ENCODE measurements at places on chromosomes 11 and 22.

DNA sequence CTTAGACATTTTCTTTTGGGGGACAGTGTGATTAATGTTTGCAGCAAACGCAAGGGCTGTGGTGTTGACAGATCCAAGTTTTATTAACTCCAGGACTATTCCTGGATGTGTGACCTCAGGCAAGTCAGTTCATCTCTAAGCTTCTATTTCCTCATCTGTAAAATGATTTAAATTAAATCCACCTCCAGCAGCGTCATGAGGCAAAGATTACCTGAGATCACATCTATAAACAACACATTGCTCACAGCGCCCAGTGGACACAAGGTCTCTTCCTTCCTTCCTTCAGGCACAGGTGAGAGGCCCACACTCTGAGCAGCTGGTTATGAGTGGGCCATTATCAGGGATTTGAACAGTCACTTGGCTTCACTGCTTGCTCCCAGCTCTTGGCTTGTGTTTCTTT, 111.2 kb upstream of the RASSF10 start:
- DNase-seq: no peak

DNA sequence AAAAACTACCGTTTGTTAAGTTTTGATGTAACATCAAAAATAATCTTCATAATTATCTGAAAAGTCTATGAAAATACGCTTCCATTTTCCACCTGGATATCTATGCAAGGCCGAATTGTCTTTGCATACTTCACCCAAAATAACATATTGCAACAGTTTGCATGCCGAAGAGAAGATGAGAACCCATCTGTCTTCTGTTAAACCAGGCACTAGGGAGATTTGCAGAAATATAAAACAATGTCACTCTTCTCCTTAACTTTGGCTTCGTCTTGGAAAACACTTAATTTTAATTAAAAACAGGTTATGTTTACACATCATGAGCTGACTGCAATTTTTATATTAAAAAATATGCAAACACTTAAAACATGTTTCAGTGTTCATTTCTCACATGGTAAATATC, 1325.8 kb downstream of the TBC1D22A start:
- no peak for DNase-seq

DNA sequence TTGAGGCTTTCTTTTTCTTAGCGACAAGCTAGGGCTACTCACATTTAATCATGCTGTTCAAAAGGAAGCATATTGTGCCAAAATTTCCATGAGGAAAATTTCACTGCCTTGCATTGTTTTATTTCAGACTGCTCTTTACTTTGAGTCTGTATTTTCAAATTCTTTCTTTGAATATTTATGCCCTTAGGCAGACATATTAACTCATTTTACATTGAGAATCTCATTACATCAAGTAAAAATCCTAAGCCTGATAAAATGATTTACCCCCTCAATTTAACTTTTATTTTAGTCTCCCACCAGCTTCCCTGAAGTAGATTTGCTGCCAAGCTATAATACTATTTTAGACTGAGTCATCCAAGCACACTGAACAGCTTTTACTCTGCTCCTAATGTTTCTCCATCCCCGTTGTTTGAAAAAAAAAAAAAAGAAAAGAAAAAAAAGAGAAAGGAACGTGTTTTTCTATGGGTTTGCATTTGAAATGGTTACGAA, 189.3 kb upstream of the MTMR2 start:
- no peak for DNase-seq

GRCh38 chr11:84763931-84764330, 863.2 kb downstream of the DLG2 start:
- DNase-seq: no peak

- no peak for DNase-seq
Observed at GRCh38 chr22:46579751-46580449, 40.3 kb upstream of the GRAMD4 start.

DNA sequence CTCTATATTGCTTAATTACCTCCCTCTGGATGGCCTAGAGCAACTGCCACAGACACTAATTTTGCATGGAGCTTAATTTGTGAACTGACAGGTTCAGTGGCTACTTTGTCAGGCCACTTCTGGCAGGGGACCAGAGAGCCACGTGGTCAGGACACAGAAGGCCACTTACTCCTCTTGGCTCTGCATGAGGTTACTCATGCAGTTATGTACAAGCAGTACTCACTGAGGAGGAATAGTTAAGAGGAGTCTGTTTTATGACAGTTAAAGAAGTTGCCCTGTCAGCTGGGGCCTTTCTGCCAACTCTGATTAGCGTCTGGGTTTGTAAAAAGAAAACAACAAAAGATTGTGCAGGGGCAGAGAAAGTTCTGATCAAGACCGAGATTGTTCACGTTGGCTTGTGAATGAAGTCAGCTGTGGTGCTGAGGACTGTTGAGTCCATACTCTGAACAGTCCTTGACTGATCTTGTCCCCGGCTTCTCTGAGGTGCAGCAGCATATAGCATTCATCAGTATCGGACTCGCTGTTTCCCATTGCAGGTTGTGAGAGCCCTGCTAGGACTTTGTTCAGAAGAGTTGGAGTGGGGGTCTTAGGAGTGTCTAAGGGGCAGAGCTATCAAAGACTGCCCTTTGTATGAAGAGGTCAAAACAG, 41.4 kb downstream of the PPFIBP2 start:
- peak; percentile 54 for DNase-seq

GRCh38 chr22:19755145-19755710, 5.3 kb upstream of the TBX1 start:
- DNase-seq: no peak

GRCh38 chr11:85844439-85845123, 10.6 kb upstream of the CCDC83 start:
- no peak for DNase-seq

DNA sequence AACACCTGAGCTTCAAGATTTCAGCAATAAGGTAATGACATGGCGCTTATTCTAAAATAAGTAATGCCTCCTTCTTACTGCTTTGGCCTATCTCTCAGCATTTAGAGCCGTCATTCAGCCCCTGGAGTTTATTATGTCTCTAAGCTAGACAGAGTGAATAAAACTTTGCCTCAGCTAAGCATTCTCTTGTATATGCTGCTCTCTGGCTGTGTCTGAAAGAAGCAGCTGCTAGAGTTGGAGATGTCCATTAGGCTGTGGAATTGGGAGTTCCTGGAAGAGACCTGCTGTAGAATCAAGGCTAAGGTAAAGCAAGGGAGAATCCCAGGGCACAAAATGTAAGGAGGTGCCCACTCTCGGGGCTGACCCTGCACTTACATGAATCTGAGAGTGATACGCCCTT, 35.5 kb upstream of the TTC12 start:
- peak; percentile 18 for DNase-seq

GRCh38 chr11:117430293-117430955, 102.8 kb downstream of the CEP164 start:
- no peak for DNase-seq

DNA sequence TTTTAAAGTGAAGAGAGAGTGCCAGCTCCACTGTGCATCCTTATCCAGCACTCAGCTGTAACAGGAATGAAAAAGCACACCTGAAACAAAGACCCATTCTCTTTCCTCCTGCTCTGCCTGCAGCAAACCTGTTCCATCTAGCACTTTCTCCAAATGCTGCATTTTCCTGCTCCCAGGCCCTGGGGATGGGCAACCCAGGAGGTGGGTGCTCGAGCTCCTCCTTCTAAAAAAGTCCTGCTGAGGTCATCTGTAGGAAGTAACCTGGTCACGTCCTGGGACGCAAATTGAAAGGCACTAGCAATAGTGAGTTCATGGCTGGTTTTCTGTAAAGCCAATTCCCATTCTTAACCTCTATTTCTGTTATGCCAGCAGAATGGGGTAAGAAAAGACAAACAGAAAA, 173.7 kb downstream of the MAML2 start:
- DNase-seq: no peak

GRCh38 chr11:69116671-69117070, 39.1 kb upstream of the SMIM38 start:
- DNase-seq: no peak

DNA sequence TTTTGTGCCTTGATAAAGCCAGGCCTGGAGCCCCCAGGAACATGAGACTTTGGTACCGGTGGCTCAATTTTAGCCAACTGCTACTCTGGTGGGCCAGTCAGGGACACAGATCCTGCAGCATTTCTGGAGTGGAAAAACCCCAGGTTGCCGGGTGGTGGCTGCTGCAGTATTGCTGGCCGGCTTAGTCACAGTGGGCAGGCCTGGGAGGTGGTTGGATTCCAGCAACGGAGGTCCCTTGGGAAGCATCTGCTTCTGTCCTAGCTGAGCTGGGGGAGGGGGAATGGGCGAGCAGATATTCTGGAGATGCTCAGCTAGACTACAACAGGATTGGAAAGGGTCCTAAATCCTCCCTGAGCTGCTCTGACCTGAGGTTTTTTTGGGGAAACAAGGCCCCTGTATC, 31.6 kb upstream of the ACCSL start:
- DNase-seq: no peak

DNA sequence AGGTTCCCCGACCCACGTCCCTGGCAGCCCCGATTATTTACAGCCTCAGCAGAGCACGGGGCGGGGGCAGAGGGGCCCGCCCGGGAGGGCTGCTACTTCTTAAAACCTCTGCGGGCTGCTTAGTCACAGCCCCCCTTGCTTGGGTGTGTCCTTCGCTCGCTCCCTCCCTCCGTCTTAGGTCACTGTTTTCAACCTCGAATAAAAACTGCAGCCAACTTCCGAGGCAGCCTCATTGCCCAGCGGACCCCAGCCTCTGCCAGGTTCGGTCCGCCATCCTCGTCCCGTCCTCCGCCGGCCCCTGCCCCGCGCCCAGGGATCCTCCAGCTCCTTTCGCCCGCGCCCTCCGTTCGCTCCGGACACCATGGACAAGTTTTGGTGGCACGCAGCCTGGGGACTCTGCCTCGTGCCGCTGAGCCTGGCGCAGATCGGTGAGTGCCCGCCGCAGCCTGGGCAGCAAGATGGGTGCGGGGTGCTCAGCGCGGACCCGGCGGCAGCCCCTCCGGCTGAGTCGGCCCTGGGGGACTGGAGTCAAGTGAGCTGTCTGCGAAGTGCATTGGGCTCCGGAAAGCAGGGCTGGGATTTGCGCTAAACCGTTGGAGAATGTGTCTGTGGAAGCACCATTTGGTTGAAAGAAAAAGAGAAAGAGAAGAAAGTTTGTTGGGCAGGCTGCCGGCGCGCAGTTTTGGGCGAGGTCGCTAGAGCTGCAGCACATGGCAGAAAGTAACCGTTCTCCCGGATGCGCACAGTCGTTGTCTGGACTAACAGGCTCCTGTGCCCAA, at the start of gene CD44:
CD44 (plus strand) TSS at position 229 of the 779 bp plus-strand sequence; CDS start at position 362, 133 bp downstream.
- no peak for DNase-seq

DNA sequence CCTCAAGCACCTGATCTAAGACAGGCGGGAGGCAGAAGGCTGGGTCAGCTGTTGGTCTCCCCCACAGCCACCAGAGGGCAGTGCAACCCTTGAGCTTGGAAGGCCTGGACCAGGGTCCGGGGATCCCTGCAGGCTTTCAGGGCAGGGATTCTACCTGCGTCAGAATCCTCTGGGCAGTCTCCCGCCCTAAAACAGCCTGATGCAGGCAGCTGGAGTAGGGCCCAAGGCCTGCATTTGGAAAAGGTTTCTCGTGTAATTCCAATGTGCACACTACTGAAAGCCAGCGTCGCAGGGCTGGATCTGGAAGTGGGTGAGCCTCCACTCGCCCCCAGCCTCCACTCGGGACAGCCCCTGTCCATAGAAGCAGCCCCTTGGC, 31.8 kb downstream of the BID start:
- peak; percentile 12 for DNase-seq

- DNase-seq: no peak
Observed at GRCh38 chr22:47716890-47717615, 954.6 kb downstream of the TBC1D22A start.

DNA sequence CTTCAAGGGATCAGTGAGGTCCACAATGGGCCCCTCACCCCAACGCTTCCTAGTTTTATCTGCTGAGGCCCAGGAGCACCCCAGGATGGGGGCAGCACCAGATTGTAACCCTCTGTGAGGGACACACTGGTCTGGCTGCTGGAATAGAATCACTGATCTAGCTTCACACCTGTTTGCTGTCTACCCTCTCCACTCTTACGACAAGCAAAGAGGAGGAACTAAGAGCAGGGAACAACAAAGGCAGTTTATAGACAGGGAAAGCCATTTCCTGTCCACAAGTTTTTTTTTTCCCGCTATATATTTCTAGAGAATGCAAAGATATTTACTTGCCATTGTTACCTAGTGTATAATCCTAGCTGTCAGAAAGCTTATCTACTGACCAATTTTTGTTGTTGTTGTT, 61.0 kb upstream of the CRTAM start:
- DNase-seq: no peak

GRCh38 chr22:36937319-36938027, 24.0 kb downstream of the CSF2RB start:
- DNase-seq: no peak

DNA sequence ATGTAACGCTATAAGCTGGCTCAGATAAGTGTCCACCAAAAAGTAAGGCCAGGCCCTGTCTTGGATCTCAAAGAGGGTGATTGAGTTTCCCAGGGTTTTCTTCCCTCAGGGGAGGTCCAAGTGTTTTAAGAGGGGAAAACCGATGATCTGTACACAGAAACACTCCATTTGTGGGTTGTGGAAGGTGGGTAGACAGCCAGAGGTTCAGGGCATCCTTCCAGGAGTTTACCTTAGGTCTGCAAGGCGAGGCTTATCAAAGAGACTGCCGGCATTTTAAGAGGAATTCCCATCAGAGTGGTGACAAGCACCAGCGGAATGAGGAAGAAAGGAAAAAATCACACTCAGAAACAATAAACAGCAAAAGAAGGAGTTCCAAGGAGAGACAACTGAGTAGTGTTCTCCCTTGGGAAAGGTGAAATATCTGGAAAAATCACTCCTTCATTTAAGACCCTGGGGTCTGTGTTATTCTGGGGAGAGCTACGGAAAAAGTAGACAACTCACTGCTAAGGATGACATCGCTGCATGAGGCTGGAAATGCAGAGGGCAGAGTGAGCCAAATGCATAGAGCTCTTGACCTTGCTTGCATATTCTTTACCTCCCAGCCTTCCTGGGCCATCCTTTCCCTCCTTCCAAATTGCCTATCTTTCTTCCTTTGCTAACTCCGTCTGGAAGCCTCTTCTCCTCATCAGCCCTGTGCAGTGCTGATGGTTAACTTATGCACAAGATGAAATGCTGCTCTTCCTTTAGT, 22.1 kb upstream of the MMP7 start:
- DNase-seq: no peak

DNA sequence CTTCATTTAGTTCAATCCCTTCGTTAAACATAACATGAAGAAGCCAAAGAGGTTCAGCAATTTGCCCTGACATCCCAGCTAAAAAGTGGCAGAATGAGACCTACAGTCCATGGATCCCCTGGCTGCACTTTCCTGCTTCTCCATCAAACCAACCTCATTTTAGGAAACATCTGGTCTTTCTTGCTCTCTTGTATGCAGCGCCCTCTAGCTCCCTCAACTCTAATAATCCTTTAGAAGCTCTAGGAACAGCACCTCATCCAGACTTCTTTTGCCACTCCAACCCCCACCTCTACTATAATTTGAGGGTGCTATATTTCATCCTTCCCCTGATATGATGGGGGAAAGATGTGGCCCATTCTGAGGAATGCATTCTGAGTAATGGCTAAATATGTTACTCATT, 7.4 kb downstream of the CNTF start:
- no peak for DNase-seq

DNA sequence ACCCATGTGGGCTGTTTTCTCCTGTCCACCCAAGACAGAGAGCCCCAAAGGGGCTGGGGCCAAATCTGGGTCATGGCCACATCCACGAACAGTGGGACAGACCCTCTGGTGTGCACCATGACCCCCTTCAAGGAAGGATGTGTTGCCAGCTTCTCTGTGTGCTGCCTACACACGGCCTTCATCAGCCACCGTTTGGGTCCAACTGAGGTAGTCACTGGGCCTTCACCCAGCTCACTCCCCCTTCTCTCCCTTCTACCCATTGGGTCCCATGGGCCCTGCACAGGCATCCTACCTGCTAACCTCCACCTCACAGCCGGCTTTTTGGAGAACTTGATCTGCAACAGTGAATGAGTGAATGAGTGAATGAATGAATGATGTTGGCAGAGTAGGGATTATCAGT, 1484.9 kb downstream of the BRD1 start:
- no peak for DNase-seq

Measured in nucleus accumbens (tissue), 56 donors.